IMR-90 (cell line): ENCODE measurements at places on chromosomes 11 and 22.

DNA sequence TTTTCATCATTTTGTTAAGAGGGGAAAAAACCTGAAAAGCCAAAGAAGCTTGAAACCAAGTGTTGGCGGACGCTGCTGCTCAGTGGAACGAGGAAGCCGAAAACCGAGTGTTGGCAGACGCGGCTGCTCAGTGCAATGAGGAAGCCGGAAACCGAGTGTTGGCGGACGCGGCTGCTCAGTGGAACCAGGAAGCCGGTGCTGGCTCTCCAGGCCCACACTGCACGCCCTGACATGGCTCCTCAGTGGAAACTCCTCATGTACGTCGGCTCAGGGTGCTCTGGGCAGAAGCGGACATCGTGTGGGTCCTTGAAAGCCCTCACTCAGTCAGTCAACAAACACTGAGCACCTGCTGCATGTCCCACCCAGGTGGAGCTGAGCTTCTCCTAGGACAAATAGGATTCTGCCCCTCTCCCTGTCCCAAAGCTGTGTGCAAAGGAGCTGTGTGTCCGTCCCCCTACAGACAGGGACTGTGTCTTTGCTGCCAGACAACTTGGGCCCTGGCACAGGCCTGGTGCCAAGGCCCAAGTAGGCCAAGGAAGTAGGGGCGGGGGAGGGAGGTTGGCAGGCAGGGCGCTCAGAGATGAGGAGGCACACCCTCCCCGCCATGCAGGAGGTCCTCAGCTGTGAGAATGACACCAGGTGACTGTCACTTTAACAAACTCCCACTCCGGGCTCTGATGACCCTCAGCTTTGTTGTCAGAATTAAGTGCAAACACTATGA is 37.3 kb downstream of the PHF21B start:
- peak; percentile 3 for DNase-seq

DNA sequence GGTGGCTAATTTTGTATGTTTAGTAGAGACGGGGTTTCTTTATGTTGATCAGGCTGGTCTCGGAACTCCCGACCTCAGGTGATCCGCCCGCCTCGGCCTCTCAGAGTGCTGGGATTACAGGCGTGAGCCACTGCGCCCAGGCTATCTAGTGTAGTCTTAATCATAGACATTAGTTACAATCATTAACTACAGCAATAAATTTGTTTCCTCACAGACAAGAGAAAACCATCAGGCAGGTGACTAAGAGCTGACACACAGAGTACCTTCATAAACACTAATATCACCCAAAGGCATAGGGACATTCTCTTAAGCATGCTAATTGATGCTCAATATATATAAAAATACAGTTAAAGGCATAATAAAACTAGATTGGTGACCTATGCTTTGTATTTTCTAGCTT is 19.4 kb downstream of the SDHD start:
- no peak for DNase-seq

GRCh38 chr22:31160328-31160978 is 471 bp downstream of the RNF185 start:
- peak; percentile 31 for DNase-seq

- DNase-seq, result no peak
These were observed 99.1 kb downstream of the CD44 start for GRCh38 chr11:35237860-35238715.

DNA sequence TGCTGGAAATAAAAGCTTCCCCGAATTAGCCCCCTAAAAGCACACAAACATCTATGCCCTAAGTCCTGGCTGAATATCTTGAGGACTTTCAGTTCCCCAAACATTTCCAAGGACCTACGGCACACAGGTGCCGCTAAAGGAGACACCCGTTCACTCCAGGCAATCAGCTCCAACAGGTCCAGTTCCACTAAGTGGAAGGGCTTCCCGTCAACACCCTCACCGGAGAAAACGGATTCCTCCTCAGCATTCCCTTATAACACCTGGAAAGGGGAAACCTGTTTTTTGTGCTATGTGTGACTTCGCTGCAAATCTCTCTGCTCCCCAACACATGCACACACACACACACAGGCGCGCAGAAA is 3.9 kb downstream of the TENM4 start:
- DNase-seq, result no peak

GRCh38 chr22:35743326-35743860 is 25.7 kb downstream of the APOL5 start:
- DNase-seq, result peak; percentile 19

- DNase-seq, result peak; percentile 94
These were observed 27.4 kb downstream of the FBLN1 start for GRCh38 chr22:45529971-45530575.

DNA sequence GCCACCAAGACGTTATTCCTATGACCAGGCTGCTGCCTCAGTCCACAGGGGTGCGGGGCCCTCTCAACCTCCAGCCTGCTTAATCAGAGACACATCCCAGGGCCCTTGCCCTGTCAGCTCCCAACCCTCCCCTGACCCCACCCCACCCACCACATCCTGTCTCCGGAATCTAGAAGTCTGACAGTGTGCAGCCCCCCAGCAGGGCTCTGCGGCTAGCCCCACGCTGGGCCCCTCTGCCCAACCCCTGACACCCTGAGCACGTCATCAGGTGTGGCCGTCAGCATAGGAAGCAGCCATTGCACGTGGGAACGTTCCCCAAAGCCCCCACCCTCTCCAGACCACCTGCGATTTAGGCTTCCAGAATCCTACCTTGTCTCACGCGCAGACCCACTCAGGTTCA is 34.3 kb upstream of the IGSF9B start:
- no peak for DNase-seq
